ENCODE measurements at places on chromosomes 1 and 21.

DNA sequence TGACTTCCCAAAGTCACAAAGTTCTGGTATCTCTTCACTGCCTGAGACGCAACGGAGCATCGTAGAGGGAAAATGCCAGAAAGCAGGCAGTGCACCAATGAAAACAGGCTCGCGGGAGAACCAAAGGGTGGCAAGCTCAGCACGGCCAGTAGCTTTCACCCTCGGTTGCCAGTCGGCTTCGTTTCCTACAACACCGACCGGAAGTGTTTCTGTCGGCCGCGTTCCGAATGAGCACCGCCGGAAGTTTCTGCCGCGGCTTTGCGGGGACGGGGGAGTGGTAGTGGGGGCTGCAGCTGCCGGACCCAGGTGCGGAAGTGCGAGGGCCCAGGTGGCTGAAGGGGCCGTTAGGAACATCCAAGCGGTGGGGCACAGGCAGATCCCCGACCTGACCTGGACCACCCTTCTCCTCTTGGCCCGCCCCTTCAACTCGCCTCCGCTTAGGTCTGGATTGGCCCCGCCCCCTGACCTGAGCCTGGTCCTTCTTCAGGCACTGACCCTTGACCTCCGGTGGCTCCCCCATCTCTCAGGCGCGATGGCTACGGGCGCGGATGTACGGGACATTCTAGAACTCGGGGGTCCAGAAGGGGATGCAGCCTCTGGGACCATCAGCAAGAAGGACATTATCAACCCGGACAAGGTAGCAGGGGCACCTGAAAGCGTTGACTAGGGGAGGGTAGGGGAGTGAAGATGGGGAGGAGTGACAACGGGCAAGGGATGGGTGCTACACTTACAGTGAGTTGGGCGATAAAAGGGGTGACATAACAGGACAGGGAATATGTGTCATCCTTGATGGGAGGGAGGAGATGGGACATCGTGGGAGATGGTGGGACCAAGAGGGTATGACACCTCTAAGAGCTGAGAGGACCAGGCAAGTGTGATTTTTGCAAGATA, at the start of gene DMAP1:
Gene DMAP1 (plus strand): TSS at position 250 of the 891 bp plus-strand sequence. CDS start 283 bp downstream, at position 533.
- DNase-seq: no peak

GRCh38 chr1:1916851-1917251, 1.8 kb downstream of the CALML6 start:
- DNase-seq: no peak

GRCh38 chr21:45475797-45476570, 66.3 kb downstream of the SLC19A1 start:
- no peak for DNase-seq

- no peak for DNase-seq
These were observed at the start of gene AGPAT3 for GRCh38 chr21:43864962-43865539. Gene AGPAT3 (plus strand): TSS chr21:43865223. CDS start chr21:43959682, 94,459 bp downstream.

- DNase-seq: no peak
These were observed 92.2 kb downstream of the PLXNA2 start for GRCh38 chr1:208151728-208152598.

Measured in kidney epithelial cell (primary cell).